Mucosa of gallbladder (tissue), 1 donor: ENCODE measurements at places on chromosomes 5 and 9. TPM values are rescaled to one million over a fixed set of nuclear protein-coding genes. Genes with fewer than 3 reads are reported as not detected.

DNA sequence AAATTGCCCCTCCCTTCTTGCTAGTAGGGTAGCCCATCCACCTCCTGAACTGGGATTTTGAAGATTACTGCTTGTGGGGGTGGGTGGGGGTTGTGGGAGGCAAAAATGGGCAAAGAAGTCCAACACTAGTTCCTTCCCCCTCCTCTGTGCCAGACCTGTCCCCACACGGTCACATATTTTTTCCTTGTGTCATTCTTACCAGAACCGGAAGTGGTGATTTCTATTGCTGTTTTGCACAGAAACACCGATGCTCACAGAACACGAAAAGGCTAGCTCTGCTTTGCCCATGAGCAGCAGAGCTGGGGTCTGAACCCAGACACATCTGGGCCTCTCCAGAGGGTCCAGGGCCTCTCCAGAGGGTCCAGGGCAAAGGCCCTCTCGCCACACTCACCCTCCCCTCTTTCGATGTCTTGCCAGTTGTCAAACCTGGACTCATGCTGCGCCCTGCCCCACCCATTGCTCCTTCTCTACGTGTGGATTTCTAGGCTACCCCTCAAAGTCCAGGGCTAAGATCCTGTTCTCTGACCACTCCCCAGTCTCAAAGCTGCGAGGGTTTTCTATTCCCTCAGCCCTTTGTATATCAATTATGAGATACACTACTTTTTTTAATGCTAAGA, 264.4 kb upstream of the MSX2 start:
- no peak for DNase-seq

- no peak for DNase-seq
These were observed 62.4 kb downstream of the ZNF608 start for GRCh38 chr5:124683917-124684555.

- no peak for DNase-seq
These were observed 313.5 kb upstream of the PDE4D start for GRCh38 chr5:60207040-60207439.

DNA sequence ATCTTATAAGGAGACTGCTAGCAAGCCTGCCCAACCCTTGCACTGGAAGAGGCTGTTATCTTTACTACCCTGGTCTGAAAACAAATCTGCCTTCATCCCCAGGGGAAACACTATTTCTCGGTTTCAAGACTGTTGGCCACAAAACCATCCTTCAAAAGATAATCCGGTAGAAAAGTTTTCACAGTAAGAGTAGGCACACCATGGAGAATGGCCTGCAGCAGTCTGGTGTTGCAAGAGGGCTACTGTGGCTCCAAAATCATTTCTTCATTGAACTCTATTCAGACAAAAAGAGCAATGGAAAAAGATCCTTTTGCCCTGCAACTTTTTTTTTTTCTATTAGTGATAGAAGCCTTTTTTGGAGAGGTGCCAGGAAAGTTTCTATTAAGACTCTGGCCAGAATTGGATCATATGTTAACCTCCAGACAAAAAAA, 163.9 kb downstream of the ARHGEF28 start:
- no peak for DNase-seq

SIT1 gene
- total RNA-seq: 2.7 TPM

CPEB4 gene
- total RNA-seq: 50.6 TPM

ZNF366 gene
- 3.1 TPM for total RNA-seq
